ENCODE measurements at places on chromosomes 2 and 18.
A peak's percentile ranks its signal among the peaks of the same experiment; 100 is the strongest.

DNA sequence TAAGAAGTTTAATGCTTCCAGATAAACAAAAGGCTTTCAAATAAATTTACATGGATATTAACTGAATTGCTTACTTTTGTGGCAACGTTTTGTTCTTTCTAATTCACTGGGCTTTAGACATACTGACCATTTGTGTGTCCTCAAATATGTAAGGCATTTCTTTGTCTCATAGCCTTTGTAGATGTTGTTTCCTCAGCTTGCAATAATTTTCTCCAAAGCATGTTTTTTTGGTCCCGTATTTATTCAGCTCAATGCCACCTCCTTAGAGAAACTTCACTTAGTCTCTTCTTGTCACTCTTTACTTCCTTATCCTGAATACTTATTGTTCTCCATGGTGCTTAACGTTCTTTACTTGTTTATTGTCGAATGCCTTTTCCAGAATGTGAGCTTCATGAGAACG is 98.5 kb downstream of the NUP35 start:
- no peaks in the 10 kb centered on the region for H3K36me3 ChIP-seq
- H3K27ac ChIP-seq = no peak overlapping the region
- H3K27me3 ChIP-seq = no peaks in the 10 kb centered on the region
- peak; percentile 27 for DNase-seq
- no peak overlapping the region for H3K4me3 ChIP-seq

- no peak for DNase-seq
- no peak overlapping the region for H3K4me3 ChIP-seq
- H3K27me3 ChIP-seq = no peaks in the 10 kb centered on the region
Observed at GRCh38 chr2:73238976-73239375, 4.9 kb downstream of the CCT7 start.

DNA sequence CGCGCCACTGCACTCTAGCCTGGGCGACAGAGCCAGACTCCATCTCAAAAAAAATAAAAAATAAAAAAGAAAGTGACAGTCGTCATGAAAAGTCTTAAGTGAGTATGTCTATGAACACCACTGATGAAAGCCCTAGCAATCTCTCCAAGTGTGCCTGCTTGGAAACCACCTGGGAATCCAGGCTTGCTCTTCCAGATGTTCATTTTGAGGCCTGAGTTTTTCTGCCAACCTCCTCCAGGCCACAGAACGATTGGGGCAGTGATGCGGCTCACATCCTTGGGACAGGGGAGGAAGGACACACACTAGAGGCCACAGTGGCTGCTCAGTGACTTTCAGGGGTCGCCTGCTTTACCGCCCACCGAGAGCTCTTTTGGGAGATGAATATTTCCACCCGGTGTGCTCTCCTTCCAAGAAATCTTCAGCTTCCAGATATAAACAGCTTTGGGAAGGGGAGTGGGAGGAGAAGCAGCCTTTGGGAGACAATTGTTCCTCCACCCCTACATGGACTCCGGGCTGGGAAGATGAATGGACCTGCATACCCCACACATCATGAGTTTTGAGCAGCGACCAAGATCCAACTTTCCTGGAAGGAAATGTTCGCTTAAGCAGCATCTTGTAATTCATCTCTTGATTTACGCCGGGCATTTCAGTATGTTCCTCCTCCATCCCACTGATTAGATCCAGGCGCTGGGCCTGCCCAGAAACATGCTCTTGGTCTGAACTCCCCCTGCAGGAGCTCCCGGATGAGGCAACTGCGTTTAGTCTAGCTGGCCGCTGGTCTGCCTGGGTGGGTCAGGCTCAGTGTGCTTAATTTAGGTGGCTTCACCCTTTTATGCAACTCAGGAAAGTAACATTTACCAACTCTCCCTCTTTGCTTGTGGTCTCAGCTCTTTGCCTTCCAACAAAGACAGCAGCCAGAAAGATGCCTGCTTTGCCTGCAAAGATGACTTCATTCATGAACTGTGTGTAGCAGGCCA is 6.2 kb upstream of the ARMC9 start:
- no peak overlapping the region for H3K4me3 ChIP-seq
- H3K4me1 ChIP-seq = peaks cover 17% of the 10 kb centered on the region
- peak overlapping the region; percentile 5 for H3K27ac ChIP-seq
- H3K27me3 ChIP-seq = no peaks in the 10 kb centered on the region
- H3K36me3 ChIP-seq = no peaks in the 10 kb centered on the region
- DNase-seq = peak; percentile 63

DNA sequence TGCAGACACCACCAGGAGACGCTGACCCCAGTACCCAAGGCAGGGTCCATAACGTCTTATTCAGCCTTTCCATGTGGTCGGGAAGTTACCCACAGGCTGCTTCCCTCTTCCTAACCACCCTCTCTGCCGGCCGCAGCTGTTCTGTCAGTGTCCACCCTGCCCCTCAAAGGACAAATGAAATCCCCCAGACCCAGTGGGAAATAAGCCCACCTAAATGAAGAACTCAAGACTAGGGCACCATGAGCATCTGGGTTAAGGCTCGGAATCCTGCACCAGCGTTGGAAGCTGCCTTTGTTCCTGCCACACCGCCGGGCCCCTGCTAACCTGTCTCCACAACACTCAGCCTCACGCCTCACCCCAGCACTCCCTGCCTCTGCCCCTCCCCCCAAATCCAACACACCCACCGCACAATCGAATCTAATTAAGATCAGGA is 21.7 kb downstream of the BCL11A start:
- no peak overlapping the region for H3K4me3 ChIP-seq
- H3K4me1 ChIP-seq = peaks cover 19% of the 10 kb centered on the region
- H3K27me3 ChIP-seq = no peaks in the 10 kb centered on the region
- no peaks in the 10 kb centered on the region for H3K36me3 ChIP-seq

- H3K4me3 ChIP-seq = no peak overlapping the region
- no peaks in the 10 kb centered on the region for H3K4me1 ChIP-seq
- DNase-seq = no peak
- no peak overlapping the region for H3K27ac ChIP-seq
- no peaks in the 10 kb centered on the region for H3K27me3 ChIP-seq
Observed at GRCh38 chr2:133405252-133405651, 163.0 kb downstream of the NCKAP5 start.

DNA sequence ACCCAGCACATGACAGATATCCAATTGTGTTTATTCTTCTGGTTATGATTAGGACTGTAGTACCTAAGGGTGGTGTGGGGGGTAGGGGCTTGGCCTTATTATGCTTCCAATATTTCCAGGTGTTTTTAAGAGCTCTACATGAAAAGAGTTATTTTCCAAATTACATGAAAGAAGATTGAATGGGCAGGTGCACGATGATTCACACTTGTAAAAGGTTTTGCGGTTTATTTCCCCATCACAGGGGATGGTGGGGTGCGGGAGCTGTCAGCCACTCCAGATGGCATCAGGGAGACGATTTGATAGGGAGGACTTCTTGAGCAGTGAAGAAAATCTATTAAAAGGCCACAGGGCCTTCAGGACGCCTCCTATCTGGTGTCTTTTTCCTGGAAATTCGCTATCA is 15.1 kb upstream of the CCBE1 start:
- H3K4me1 ChIP-seq = peaks cover 22% of the 10 kb centered on the region
- no peak overlapping the region for H3K27ac ChIP-seq
- no peak overlapping the region for H3K4me3 ChIP-seq

DNA sequence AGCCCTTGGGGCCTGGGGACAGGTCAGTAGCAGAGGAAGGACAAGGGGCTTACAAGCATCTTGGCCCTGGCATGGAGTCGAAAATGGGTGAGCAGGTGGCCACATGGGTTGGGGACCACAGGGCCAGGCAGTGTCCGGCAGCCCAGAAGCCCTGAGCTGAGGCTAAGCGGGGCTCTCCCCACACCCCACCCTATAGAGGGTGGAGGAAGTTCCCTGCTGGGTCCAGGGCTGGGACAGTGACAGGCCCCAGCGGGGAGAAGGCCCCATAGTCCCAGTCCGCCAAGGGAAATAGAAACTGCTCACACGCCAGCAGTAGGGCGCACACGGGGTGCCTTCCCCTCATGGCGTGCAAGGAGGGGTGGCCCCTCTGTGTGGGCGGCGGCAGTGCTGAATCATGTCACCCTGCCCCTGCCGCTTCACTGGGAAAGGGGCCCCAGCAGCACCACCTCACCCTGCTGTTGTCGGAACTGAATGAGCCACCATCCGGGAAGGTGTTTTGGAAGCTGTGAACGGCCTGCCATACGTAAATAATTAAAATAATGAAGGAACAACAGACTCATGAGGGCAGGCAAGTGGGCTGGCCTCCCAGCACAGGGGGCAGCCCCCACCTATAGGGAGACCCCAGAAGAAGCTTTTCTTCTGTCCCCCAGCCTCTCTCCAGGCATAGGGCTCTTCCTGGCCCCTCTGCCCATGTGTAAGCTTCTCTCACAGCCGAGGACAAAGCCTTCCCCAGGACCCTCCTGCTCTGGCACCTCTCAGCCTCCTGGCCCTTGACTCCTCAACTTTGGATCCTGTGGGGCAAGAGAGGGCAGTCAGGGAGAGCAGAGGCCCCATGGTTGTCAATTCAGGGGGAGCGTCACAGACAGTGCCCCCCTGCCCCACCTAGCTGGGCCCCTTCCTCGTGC is 12.7 kb upstream of the DUSP2 start:
- no peak for DNase-seq
- H3K27ac ChIP-seq = no peak overlapping the region
- H3K4me1 ChIP-seq = peaks cover 8% of the 10 kb centered on the region
- no peaks in the 10 kb centered on the region for H3K27me3 ChIP-seq

DNA sequence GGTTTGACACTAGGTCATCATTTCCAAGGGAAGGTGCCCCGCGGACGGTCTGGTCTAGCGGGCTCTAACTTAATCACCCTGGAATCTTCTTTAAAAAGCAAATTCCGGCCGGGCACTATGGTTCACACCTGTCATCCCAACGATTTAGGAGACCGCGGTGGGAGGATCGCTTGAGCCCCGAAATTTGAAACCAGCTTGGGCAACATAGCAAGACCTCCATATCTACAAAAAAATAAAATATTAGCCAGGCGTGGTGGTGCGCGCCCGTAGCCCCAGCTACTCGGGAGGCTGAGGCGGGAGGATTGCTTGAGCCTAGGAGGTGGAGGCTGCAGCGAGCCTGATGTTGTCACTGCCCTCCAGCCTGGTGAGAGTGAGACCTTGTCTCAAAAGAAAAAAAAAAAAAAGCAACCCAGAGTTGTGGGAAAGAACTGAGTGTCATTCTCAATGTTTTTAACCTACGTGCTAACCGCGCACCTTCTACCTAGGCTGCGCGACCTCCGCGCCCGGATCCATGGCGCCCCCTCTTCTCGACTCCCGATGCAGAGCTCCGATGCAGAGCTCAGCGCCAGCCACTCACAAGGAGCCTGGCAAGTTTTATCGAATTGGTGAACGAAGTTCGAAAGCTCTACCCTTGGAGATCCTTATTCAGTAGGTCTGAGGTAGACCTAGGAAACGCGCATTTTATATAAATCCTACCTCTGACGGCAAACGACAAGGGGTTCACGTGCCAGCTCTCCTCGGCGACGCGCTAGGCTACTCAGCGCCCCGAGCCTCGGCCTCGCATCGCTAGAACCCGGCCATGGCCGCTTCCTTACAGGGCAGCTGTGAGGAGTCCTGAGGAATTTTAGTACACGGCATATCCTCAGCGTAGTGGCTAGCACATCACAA is 888 bp upstream of the TWSG1 start:
- H3K36me3 ChIP-seq = peaks cover 3% of the 10 kb centered on the region
- peaks cover 8% of the 10 kb centered on the region for H3K4me1 ChIP-seq
- H3K4me3 ChIP-seq = peak overlapping the region; percentile 76
- H3K27ac ChIP-seq = peak overlapping the region; percentile 52
- no peak for DNase-seq
- H3K27me3 ChIP-seq = no peaks in the 10 kb centered on the region

DNA sequence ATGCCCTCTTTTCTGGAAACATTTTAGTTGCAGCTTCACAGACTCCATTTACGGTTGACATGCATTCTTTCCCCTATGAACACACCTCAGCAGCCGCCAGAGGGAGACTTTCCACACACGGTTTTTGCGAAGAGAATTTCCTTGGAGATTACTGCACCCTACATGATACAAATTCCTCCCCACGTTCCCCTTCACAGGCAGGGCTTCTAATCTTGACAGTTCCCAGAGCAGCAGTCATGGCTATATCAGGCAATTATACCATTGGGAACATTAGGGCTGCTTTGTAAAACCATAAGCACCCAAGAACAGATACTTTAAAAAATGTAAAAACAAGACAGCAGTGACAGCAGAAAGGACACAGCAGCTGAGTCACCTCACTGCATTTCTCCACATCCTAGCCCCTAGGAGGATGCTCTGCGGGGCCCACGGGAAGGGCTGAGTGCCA is 253.8 kb downstream of the TGIF1 start:
- DNase-seq = peak; percentile 52
- H3K27ac ChIP-seq = no peak overlapping the region
- H3K36me3 ChIP-seq = no peaks in the 10 kb centered on the region
- H3K4me3 ChIP-seq = no peak overlapping the region
- no peaks in the 10 kb centered on the region for H3K27me3 ChIP-seq

DNA sequence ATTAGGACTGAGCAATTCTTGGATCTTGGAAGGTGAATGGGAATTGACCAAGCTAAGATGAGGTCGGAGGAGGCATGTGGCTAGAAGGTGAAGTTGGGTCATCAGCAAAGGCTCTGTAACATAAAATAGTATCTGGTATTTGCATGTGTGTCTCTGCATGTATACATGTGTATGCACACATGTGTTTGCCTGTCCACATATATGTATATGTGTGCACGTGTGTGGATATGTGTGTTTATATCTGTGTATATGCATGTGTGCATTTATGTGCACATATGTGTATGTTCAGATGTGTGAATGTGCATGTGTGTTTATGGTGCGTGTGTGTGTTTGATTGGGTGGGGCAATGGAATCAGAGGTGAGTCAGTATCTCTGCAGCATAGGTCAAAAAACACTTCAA is 664.3 kb downstream of the CNTNAP5 start:
- H3K27ac ChIP-seq = no peak overlapping the region
- DNase-seq = no peak
- no peaks in the 10 kb centered on the region for H3K27me3 ChIP-seq
- no peaks in the 10 kb centered on the region for H3K4me1 ChIP-seq
- H3K36me3 ChIP-seq = no peaks in the 10 kb centered on the region

GRCh38 chr18:26487437-26487836 is 60.9 kb downstream of the KCTD1 start:
- H3K36me3 ChIP-seq = no peaks in the 10 kb centered on the region
- peaks cover 3% of the 10 kb centered on the region for H3K4me1 ChIP-seq
- DNase-seq = peak; percentile 60
- no peak overlapping the region for H3K4me3 ChIP-seq
- no peaks in the 10 kb centered on the region for H3K27me3 ChIP-seq
- H3K27ac ChIP-seq = no peak overlapping the region

DNA sequence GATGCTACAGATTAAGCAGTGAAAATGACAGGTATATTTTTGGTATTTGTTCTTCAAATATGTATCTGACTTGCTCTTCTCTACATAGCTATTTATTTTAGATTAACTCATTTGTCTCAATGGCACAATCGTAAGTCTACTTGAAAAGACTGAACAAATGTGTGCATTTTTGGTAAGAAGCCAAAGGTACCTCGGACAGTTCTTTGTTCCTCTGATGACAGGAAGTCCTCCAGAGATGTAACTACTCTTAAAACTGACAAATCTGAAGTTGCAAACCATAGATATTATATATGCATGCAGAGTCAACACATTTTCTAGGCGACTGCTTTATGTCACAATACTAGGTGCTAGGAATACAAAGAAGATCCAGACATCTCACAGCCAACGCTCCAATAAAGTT is 36.7 kb downstream of the NDUFAF7 start:
- no peaks in the 10 kb centered on the region for H3K27me3 ChIP-seq
- DNase-seq = no peak
- H3K4me3 ChIP-seq = no peak overlapping the region
- no peak overlapping the region for H3K27ac ChIP-seq
- H3K36me3 ChIP-seq = peaks cover 43% of the 10 kb centered on the region
